ENCODE measurements at places on chromosomes 2 and 18. TPM values are rescaled to one million over a fixed set of nuclear protein-coding genes. Genes with fewer than 3 reads are reported as not detected.

C2orf72 gene
- total RNA-seq = 0.18 TPM

GRCh38 chr2:223865907-223866508 lies 28.6 kb upstream of the AP1S3 start:
- no peak for DNase-seq

GRCh38 chr2:112321375-112322320 lies 46.3 kb downstream of the ZC3H6 start:
- no peak for DNase-seq

GALR1 gene
- total RNA-seq = not detected

TBR1 gene
- not detected for total RNA-seq

LOXL3 gene
- total RNA-seq = 1.2 TPM

DNA sequence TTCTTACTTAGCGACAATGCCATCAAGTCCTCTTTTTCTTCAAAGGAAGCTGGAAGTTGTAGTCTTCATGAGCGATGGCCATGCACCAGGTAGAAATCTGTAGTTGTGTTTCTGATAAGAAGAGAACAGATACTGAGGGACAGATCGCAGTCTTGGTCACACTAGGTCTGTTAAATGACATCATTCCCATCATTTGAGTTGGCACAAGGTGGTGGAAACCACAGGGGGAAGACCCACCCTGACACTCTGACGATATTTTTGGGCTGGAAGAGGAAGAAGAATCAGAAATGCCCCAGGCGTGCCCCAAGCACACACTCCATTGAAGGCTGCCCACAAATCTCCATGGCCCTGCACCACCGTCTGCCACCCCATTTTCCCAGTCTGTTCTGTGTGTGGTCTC lies 89.0 kb upstream of the BOD1L2 start:
- DNase-seq = no peak

- no peak for DNase-seq
These were observed 67.4 kb downstream of the MEP1B start for GRCh38 chr18:32257084-32257785.

DNA sequence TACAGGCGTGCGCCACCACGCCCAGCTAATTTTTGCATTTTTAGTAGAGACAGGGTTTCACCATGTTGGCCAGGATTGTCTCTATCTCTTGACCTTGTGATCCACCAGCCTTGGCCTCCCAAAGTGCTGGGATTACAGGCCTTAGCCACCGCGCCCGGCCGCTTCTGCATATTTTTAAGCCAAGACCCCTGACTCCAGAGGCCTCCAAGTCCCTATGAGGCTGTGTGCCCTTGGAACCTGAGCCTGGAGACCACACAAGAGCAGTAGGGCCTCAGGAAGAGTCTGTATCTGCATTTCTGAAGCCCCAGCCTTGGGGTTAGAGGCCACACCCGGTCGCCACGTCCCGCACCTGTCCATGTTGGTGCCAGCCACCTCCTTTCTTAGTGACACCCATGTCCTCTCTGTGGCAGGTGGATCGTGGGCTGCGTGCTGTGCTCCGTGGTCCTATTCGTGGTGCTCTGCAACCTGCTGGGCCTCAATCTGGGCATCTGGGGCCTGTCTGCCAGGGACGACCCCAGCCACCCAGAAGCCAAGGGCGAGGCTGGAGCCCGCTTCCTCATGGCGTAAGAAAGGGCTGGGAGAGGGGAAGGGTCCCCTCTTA lies 5.3 kb downstream of the PROM2 start:
- DNase-seq = no peak

GRCh38 chr2:61857224-61857623 lies 3.4 kb upstream of the FAM161A start:
- no peak for DNase-seq

DNA sequence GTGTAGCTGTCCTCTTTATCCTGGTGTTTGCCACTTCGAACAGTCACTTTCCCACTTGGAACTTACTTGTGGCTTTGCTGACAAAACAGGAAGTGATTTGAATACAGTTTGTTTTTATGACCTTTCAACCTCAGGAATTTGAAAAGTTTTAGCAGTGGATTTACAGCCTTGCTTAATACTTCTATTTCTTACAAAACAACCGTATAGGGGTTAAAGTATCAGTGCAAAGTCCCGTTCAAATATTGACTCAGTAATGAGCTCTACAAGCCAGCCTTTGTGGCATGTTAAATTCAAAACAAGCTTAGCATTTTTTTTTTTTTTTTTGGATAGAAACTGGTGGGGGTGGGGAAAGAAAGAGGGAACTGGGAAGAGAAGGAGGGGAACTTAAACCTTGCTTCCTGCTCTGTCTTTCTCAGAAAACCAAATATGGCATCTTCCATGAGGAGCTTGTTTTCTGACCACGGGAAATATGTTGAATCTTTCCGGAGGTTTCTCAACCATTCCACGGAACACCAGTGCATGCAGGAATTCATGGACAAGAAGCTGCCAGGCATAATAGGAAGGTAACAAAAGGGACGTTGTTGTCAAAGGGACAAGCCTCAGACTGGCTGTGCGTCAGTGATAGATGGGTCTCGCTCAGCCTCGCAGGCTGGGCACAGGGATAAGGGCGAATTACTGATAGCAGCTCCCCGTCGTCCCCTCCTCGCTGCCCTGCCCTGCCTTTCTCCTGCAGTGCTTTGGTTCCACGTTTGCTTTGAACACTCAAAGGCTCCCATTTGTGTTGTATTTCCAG lies at the start of gene HNMT:
HNMT (plus strand) TSS at position 408 of the 793 bp plus-strand sequence; CDS start at position 427, 19 bp downstream.
- no peak for DNase-seq

DNA sequence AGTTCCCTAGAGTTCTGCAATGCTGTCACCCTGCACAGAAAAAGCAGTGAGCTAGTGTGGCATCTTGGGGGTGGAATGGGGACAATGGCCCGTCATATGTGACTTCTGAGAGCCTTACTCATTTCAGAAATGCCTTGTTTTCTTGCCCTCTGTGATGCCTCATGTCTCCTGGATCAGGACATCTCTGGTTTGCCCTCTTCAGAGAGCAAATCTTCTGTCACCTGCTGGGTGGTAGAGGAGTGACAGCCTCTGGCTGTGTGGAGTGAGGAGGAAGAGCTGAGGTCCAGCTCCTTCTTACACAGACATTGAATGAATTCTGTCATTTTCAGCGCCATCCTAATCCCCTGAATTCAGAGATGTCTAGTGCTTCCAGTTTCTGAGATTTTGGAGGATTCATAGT lies 55.6 kb upstream of the PHLPP1 start:
- DNase-seq = no peak

DNA sequence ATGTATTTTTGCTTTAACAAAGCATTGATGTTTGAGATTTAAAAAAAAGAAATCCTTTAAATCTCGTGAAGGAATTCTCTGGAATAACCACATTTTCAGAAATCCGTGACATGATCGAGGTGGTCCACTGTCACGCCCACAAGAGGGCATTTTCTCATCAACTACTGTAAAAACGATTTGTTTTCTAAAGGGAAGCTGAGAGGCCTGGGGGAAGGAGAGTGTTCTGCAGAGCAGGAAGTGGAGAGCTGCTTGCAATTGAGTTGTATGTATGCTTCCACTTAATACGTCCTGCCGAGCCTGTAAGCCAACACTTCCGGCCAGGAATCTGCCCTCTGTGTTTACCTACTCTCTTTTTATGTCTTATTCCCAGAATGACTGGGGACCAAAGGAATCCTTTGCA lies 19.4 kb downstream of the KLHL29 start:
- no peak for DNase-seq

ALPI gene
- total RNA-seq = not detected
